ENCODE measurements at places on chromosomes 2 and 18.

DNA sequence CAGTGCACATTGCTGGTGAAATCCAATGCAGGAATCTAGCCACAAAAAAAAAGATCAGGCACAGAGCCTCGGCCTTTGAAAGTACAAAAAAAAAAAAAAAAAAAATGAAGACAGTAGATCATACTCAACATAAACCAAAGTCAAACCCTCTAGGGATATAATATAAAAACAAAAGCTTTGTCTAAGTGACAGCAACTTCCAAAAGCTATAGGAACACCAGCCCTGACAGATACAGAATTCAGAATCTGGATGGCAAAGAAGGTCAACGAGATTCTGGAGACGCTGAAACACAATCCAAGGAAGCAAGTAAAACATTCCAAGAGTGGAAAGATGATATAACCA, 54.0 kb upstream of the SCN1A start:
- no peak for DNase-seq

GRCh38 chr2:176407706-176408105, 138.5 kb downstream of the MTX2 start:
- no peak for DNase-seq

GRCh38 chr18:74264303-74265020, 27.3 kb downstream of the CYB5A start:
- DNase-seq: no peak

DNA sequence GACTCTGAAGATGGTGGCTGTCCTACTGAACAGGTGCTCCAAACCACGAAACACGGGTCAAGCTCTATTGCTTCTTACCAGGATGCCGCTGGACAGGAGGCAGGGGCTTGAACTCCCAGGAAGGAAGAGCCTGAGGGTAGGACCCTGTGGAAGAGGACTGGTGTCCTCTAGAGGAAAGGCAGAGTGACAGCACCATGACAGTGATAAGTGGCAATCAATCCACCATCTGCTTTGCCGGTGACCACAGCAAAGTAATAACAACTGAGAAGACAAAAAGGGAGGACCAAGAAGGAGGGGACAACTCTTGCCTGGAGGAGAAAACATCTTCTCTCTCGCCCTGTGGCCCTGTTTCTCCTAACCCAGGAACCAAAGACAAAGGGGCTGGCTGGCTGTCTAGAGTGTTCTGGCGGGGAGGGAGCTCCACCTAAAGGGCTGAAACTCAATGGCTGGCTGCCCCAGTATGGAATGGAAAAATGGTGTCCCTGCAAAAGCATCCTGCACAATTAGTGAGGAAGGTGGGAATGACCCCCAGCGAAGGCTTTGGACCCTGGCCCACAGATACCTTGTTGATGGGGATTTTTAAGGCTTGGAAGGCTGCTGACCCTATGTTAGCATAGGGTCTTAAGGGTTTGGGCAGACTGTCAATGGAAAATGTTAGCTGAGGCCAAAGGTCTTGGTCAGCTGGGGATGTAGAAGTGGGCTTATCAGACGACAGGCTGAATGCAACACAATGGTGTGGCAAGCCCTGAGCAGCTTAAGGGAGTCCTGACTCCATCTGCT, 35.4 kb downstream of the PROC start:
- DNase-seq: peak; percentile 15

- no peak for DNase-seq
These were observed 96.8 kb downstream of the UXS1 start for GRCh38 chr2:106097038-106098000.

DNA sequence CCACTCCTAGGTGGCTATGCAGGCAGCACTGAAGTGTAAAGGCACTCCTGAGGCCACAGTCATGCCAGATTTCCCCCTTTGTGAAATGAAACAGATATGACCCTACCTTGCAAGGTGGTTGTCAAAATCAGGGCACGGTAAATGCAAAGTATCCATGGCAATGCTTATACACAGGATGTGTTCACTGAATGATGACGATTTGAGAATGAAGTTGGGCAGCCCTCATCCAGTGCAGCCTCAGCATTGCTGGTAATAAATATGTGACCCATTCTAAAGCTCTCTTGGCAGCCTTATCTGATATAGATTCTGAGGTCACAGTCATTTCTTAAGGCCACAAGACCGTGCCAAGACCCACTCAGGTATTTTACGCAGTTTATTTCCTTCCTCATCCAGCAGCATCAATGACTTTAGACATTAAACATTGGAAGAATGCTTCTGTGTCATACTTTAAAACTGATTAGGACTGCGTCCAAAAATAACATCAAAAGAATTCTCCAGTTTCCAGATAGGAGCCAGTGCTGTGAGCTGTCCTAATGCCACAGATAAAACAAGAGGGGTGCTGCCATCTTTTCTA, 125.5 kb upstream of the SERTAD2 start:
- no peak for DNase-seq

- DNase-seq: no peak
These were observed 266.5 kb downstream of the EIPR1 start for GRCh38 chr2:3110994-3111666.

- no peak for DNase-seq
These were observed 279.7 kb downstream of the NRXN1 start for GRCh38 chr2:50752237-50752636.

DNA sequence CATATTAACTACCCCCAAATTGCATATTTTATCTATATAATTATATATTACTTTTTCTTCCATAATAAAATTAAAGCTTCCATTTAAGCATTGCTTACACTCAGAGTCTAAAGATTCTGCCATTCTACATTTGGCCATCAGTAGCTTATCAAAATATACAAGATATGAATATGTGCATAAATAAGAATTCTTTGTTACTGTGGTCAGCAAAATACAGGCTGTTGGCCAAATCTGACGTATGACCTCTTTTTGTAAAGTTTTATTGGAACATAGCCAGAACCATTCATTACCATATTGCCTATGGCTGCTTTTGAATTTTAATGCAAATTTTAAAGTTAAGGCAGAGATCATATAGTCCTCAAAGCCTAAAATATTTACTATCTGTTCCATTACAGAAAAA, 643.9 kb upstream of the VRK2 start:
- no peak for DNase-seq

DNA sequence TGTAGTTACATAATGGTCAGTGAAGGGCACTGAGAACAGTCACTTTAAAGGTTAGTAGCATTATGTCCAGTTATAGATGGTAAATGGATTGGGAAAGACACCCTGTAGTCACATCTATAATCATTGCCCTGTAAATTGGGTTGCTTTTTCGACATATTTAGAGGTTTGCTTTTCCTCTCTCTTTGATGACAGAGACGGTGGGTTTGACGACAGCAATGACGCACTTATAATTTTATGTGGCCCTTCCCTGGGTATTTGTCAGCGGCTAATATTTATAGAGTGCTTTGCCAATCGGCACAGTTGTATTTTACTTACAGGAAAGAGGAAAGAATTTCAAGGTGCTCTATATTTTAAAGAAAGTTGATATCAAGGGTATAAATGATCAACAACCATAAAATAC, 2.8 kb downstream of the CPS1 start:
- no peak for DNase-seq

DNA sequence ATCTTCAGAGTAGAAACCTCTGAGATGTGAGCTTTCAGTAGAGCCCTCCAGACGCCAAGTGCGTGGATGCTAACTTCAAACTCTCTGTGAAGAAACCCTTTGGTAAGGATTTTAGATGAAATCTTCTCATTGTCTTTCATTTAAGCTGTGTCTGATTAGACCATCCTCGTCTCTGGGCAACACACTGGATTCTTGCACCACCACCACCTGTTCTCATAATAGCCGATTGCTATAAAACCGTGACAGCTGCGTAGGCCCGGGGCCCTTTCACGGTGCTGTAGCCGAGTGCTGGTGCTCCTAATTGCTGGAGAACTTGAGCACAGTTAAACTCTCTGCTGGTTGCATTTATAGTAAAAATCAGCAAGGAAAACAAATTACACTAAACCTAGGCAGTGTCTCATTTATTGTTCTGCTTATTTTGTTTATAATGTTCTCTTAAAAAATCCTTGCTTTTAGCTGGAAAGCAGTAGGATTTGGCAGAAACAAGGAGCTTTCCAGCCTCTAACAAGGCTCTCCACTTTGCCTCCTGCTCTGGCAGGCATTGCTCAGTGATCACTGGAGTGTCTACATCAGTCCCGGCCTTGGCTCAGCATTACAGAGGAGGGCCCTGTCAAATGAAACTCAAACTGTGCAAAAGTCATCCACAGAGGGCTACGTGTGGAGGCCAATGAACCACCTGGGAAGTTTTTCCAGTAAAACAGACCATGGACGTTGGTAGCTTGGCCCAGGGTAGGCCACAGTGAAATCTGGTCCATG, 40.9 kb upstream of the MBP start:
- DNase-seq: no peak

GRCh38 chr2:159613651-159614285, 2.6 kb downstream of the BAZ2B start:
- DNase-seq: no peak

DNA sequence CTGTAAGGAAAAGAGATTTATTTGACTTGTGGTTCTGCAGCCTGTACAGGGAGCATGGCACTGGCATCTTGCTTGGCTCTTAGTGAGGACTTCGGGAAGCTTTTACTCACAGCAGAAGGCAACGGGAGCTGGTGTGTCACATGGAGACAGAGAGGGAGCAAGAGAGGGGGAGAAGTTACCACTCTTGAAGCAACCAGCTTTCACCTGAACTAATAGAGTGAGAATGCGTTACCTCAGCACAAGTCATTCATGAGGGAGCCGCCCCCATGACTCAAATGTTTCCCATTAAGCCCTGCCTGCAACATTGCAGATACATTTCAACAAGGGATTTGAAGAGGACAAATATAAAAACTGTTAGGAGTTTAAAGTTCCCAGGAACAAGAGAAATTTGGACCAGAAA, 190.0 kb downstream of the CYRIA start:
- no peak for DNase-seq

GRCh38 chr2:35251156-35251555, 1104.4 kb upstream of the CRIM1 start:
- no peak for DNase-seq

- no peak for DNase-seq
These were observed 14.9 kb downstream of the SIX2 start for GRCh38 chr2:44994377-44994776.

GRCh38 chr18:22703883-22704585, 229.1 kb upstream of the RBBP8 start:
- DNase-seq: peak; percentile 74

GRCh38 chr2:118492335-118492734, 355.1 kb downstream of the EN1 start:
- DNase-seq: peak; percentile 48

GRCh38 chr18:52009958-52010357, 330.0 kb upstream of the DCC start:
- DNase-seq: no peak

GRCh38 chr2:44937688-44938240, 3.7 kb upstream of the SIX3 start:
- no peak for DNase-seq

- no peak for DNase-seq
These were observed 48.8 kb downstream of the STK39 start for GRCh38 chr2:168198476-168199207.

DNA sequence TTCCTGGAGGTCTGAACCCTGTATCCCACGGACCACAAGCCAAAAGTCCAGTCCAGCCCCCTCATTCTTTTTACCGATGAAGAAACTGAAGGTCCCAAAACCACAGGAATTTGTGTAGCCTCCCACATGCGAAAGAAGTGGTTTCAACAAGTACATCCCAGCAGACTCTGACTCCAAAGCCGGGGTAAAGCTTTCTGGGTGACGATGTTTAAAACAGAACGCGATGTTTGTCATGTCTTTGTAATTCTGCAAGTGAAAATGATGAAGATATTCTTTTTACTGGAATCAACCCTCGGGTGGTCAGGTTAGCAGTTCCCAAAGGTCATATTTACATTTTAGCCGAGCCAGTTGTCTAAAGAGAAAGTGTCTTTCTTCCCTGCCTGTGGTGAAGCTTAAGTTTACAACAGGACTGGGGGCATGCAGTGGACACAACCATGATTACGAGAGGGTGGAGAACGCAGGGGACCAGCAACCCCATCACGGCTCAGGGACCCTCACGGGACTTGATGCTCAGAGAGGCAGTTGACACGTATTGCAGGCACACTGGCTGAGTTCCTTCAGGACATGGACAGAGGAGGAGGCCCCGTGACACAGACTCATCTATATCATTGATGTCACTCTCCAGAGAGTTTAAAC, 17.8 kb upstream of the TMEM131 start:
- DNase-seq: no peak

GRCh38 chr2:100627330-100628300, 64.8 kb downstream of the PDCL3 start:
- no peak for DNase-seq

DNA sequence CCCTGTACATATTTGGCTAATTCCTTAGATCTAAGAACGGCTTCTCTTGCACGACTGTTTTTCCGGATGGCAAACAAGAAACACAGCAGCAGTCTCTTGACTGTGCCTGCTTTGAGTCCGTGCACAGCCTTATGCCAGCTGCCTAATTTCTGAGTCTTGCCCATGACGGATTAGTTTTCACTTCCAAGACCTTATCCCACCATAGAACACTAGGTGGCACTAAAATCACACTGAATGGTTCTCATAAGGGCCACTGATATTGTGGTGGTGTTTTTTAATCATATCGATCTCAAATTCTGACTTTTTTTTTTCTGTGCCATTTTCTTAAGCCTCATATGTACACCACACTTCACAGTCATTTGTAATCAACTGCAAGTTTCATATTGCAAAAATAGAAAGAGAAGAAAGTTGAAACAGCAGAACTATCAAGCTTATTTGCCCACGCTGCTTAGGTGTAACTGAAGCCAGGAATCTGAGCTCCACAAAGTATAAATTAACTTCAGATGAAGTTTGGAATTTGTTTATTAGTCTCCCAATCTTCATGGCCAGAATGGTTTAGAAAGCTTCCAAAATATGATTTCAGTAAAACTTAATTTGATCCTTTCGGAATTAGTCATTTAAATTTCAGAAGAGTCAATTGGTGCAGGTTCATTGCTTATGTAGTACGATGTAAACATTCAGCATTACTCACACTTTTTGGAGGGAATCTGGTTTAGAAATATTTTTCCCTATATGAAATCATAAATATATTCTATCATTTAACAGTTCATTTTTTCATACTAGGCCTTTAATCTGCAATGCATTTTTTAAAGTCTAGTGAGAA, 45.5 kb upstream of the SCN7A start:
- peak; percentile 81 for DNase-seq

DNA sequence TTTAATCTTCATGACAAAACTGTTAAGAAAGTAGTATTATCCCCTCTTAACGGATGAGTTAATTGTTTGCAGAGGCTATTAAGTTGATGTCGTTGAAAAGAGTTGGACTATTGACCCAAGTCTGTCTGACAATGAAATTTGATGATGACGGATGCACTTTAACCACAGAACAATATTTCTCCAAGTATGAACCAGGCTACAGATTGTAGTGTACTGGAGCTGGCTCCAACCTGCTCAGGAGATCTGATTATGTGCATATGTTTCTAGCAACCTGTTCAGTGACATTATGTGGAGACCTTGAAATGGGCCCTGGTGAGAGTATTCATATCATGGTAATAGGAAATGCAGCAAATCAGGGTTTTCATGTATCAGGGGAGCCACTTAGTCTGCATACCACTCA, 174.1 kb downstream of the CDH7 start:
- DNase-seq: no peak

DNA sequence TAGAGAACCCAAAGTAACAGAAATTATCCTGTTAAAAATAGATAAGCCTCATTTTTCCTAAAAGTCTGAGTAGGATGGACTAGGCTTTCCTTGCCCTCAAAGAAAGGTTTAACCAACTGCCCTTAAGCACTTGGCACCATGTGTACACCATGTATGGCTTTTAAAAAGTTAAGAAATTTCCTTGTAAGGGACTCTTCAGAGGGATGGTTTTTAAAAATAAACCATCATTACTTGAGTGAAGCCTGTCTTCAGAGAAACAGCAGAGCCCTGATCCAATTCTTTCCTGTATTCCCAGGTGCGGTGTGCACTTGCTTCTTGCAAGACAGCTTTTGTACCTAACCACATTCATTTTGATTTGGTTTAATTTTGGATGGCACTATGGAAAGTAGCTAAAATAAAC, 1.1 kb upstream of the NEMP2 start:
- DNase-seq: peak; percentile 30

Data from NAMALWA (cell line).